Activated CD4-positive, alpha-beta memory T cell treated with anti-CD3 and anti-CD28 coated beads, Interleukin-2, amount 10 ng/mL, durations not matched to agents 7 days and 5 days (primary cell): ENCODE measurements at places on chromosomes 2 and 18.

- H3K27me3 ChIP-seq: peaks cover 21% of the 10 kb centered on the region
- no peak overlapping the region for H3K27ac ChIP-seq
Observed at GRCh38 chr2:201904538-201905420, 98.4 kb downstream of the CDK15 start.

GRCh38 chr2:108139521-108139920, 100.2 kb upstream of the SULT1C3 start:
- no peaks in the 10 kb centered on the region for H3K4me1 ChIP-seq
- no peak overlapping the region for H3K4me3 ChIP-seq
- DNase-seq: no peak
- H3K27ac ChIP-seq: no peak overlapping the region

DNA sequence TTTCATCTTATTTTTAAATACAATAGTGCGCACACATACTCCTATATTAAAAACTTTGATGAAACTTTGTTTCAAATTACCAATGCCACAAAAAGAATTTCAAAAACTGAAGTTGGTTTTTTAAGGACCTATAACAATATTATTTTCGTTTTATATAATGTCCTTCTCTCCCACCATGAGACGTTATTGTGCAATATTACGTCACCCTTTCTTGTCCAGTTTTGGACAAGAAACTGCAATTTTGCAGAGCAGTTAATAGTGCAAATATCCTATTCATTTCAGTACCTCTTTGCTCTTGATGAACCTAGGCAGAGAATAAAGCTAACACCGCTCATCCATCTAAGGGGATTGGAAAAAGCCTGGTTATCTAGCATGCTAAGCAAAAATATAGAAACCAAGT, 9.7 kb upstream of the ZNF516 start:
- no peak overlapping the region for H3K27ac ChIP-seq
- no peaks in the 10 kb centered on the region for H3K4me1 ChIP-seq
- H3K36me3 ChIP-seq: no peaks in the 10 kb centered on the region

- no peak for DNase-seq
- H3K27ac ChIP-seq: peak overlapping the region; percentile 60
- no peaks in the 10 kb centered on the region for H3K27me3 ChIP-seq
- peaks cover 66% of the 10 kb centered on the region for H3K4me1 ChIP-seq
- H3K36me3 ChIP-seq: peaks cover 69% of the 10 kb centered on the region
Observed at GRCh38 chr2:230343747-230344146, 16.8 kb downstream of the SP140L start.

GRCh38 chr2:106115250-106115649, 78.9 kb downstream of the UXS1 start:
- H3K27me3 ChIP-seq: no peaks in the 10 kb centered on the region
- H3K36me3 ChIP-seq: peaks cover 41% of the 10 kb centered on the region
- no peak overlapping the region for H3K4me3 ChIP-seq
- DNase-seq: no peak

DNA sequence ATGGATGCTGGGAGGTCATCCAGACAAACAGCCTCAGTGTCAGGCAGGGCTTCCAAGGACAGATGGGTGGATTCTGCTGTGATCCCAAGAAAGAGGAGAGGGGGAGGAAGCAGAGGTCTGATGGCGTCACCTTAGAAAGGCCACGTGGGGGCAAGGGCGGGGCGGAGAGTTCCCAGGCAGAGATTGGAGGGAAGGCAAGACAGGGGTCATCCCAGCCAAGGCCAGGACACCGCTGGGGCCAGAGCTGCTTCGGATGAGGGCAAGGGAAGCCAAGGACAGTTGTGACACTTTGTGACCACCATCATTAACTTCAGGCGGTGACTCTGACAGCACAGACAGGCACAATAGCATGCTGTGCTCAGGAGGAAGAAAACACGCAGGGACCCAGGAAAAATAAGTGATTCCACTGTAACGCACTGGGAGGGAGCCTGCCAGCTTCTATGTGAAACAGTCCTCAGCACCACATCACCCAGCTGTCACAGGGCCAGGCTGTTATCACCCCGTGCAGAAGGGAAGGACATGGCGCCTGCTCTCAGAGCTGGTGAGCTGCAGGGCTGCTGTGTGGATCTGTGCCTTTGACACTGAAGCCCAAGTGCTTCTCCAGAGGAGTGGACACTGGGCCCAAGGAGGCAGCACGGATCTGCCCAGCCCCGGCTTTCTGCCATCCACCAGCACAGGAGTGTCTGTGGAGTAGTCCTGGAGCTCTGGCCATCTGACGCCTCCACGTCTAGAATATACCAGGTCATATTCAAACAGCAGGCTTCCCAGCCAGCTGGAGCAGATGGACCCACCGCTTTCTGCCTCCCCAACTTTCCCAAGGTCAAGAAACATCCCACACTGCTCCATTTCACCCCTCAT, 204.1 kb downstream of the NDUFA10 start:
- H3K4me1 ChIP-seq: peaks cover 9% of the 10 kb centered on the region
- DNase-seq: peak; percentile 8
- peaks cover 3% of the 10 kb centered on the region for H3K27me3 ChIP-seq

- peaks cover 4% of the 10 kb centered on the region for H3K36me3 ChIP-seq
- DNase-seq: no peak
- peaks cover 31% of the 10 kb centered on the region for H3K27me3 ChIP-seq
- H3K4me3 ChIP-seq: no peak overlapping the region
Observed at GRCh38 chr2:20403774-20404312, 43.0 kb upstream of the RHOB start.

DNA sequence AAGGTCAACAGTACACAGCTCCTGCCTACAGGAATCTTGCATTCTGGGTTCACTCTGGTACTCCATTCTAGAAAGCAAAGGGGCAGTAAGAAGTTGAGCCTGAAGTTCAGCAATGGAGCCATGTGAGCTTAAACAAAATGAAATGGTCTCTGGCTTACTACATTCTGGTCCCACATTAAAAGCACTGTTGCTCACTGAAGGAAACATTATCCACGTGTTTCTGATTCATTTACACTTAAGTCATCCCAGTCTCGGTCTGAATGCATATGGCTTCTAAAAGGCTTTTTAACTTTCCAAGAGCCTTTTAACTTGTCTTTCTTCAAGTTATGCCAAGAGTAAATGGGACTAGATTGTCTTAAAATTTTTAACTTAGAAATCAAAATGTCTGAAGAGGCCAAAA, 177.8 kb downstream of the LNPK start:
- no peak overlapping the region for H3K4me3 ChIP-seq
- peaks cover 13% of the 10 kb centered on the region for H3K27me3 ChIP-seq
- H3K4me1 ChIP-seq: no peaks in the 10 kb centered on the region
- no peak for DNase-seq
- H3K36me3 ChIP-seq: no peaks in the 10 kb centered on the region
- no peak overlapping the region for H3K27ac ChIP-seq

DNA sequence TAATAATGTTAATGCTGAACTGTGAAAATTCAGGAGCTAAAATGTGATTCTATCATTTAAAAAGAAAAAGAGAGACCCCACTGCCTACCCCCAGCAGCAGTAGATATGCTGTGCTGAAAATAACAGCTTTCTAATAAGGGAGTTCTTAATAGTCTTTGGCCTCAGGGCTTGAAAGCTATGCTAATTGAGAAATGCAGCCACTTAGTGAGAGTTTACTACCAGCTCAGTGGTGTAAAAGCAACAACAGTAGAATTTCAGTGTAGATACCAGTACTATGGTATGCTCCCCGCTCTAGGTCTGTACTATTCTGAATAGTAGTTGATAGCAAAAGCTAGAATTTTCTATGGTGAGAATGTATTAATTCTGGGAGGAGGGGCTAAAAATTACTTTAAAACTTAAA, 303.1 kb upstream of the VWC2L start:
- H3K27me3 ChIP-seq: no peaks in the 10 kb centered on the region
- no peaks in the 10 kb centered on the region for H3K36me3 ChIP-seq
- no peak overlapping the region for H3K4me3 ChIP-seq
- DNase-seq: no peak
- no peak overlapping the region for H3K27ac ChIP-seq

- DNase-seq: no peak
- H3K27me3 ChIP-seq: no peaks in the 10 kb centered on the region
- H3K36me3 ChIP-seq: no peaks in the 10 kb centered on the region
- no peak overlapping the region for H3K4me3 ChIP-seq
- H3K27ac ChIP-seq: no peak overlapping the region
Observed at GRCh38 chr18:73340135-73340977, 472.6 kb upstream of the NETO1 start.

GRCh38 chr2:178397002-178397605, 53.9 kb downstream of the PRKRA start:
- no peak for DNase-seq
- H3K4me1 ChIP-seq: peaks cover 10% of the 10 kb centered on the region
- no peaks in the 10 kb centered on the region for H3K36me3 ChIP-seq
- H3K27me3 ChIP-seq: peaks cover 12% of the 10 kb centered on the region
- H3K4me3 ChIP-seq: no peak overlapping the region

DNA sequence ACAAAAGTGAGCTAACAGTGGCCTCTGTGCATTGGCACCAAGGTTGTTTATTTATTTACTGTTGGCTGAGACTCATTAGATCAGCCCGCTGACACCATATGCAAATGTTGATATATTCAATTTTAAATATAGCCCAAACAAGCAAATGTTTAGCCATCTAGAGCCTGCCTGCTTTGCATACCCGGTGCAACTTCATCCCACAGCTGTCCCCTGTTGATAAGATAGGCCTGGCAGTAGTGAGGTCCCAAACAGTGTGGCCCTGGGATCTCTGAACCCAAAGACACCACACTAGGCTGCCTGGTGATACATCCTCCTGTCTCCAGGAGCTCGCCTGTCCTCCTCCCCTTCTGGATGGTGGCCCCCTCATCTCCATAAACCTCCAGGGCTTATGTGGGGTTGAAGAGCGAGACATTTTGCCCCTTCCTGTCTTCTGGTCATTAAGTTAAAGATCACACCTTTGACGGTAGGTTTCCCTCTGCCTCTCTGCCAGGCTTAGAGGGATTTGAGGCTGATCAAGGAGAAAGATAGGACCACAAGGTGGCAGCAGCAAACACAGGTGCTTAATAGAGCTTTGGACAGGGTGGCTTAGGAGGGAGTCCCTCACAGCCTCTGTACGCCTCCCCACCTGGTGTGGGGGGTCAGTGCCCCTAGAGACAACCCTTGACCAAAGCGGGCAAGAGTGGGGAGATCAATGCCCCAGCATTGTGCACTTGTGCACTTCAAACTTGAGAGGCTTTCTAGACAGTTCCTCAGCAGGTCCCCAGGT, 23.7 kb upstream of the MYO5B start:
- H3K27ac ChIP-seq: no peak overlapping the region
- peaks cover 39% of the 10 kb centered on the region for H3K27me3 ChIP-seq
- no peaks in the 10 kb centered on the region for H3K4me1 ChIP-seq

- peaks cover 2% of the 10 kb centered on the region for H3K4me1 ChIP-seq
- no peak overlapping the region for H3K4me3 ChIP-seq
- no peak overlapping the region for H3K27ac ChIP-seq
Observed at GRCh38 chr2:182907081-182907830, 40.8 kb upstream of the FRZB start.

DNA sequence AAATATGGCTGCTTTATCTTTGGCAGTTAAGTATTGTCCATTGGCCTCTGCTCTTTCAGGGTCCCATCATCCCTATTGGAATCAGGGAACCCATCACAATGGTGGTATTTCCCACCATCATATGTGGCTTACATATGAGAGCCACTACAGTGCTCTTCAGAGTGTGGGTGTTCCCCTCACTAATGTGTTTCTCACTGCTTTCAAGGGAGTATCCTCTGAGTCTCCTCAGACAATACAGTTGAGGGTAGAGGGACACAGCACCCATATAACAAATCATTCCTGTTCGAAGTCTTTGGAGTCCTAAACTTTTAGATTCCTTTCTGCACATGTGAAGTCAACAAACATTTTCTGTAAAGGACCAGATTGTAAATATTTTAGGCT, 48.8 kb upstream of the DNAJC10 start:
- H3K27ac ChIP-seq: no peak overlapping the region
- H3K4me3 ChIP-seq: no peak overlapping the region
- no peaks in the 10 kb centered on the region for H3K36me3 ChIP-seq
- H3K4me1 ChIP-seq: no peaks in the 10 kb centered on the region
- H3K27me3 ChIP-seq: peaks cover 7% of the 10 kb centered on the region
- DNase-seq: no peak

DNA sequence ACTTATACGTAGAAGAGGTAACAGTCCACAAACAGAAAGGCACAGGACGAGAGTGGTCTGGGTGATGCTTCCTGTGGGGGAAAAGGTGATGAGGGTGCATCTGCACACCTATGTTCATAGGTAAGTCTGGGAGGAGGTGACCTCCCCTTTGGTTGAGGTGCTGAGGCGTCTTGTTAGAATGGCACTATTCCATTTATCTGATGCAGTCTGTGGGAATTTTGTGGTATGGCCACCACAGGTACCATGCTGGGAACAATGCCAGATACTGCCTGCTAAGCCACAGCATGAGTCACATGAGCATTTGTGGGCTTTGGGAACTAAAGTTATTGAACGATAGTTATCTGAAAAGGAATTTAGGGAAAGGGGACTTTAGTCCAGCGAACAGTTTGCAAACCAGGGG, 27.9 kb downstream of the IL37 start:
- H3K27me3 ChIP-seq: peaks cover 9% of the 10 kb centered on the region
- H3K4me3 ChIP-seq: no peak overlapping the region
- no peaks in the 10 kb centered on the region for H3K36me3 ChIP-seq
- DNase-seq: no peak
- no peak overlapping the region for H3K27ac ChIP-seq

GRCh38 chr18:56235481-56236013, 402.8 kb downstream of the TXNL1 start:
- H3K36me3 ChIP-seq: no peaks in the 10 kb centered on the region
- no peaks in the 10 kb centered on the region for H3K27me3 ChIP-seq
- no peak for DNase-seq

DNA sequence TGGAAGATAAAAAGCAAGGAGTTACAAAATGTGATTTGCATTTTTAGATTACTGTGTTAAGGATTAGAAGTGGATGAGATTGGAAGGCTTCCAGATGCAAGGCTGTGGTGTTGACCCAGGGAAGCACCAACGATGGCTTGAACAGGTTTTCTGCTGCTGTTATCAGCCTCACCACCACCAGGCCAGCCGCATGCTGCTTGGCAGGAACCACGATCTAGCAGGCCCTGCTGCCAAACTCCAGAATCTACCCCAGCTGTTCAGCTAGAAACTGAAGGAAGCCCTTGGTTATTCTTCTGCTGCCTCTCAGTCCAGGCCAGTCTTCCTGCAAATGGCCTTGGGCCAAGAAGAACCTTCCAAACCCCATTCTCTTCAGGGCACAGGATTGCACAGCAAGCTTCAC, 133.9 kb downstream of the MTCL1 start:
- no peak overlapping the region for H3K4me3 ChIP-seq
- peaks cover 4% of the 10 kb centered on the region for H3K27me3 ChIP-seq
- H3K27ac ChIP-seq: no peak overlapping the region
- DNase-seq: no peak
- H3K36me3 ChIP-seq: no peaks in the 10 kb centered on the region

GRCh38 chr2:235502336-235502735, 8.5 kb downstream of the AGAP1 start:
- H3K27me3 ChIP-seq: peaks cover 40% of the 10 kb centered on the region
- H3K36me3 ChIP-seq: no peaks in the 10 kb centered on the region
- peaks cover 18% of the 10 kb centered on the region for H3K4me1 ChIP-seq
- DNase-seq: no peak
- no peak overlapping the region for H3K4me3 ChIP-seq

DNA sequence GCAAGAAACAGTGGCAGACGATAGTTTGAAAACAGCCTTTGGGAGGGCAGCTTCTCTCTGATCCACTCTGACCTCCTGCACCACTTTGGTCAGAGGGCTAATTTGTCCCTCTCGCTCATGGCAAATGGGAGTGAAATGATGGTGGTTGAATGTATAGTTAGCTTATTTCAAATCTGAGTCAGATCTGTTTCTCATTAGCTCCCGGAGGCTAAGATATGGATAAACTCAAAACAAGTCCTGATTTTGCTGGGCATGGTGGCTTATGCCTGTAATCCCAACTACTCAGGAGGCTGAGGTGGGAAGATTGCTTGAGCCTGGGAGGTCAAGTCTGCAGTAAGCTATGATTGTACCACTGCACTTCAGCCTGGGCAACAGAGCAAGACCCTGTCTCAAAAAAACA, 145.0 kb downstream of the ALK start:
- no peak for DNase-seq
- no peak overlapping the region for H3K4me3 ChIP-seq
- no peaks in the 10 kb centered on the region for H3K36me3 ChIP-seq
- H3K27me3 ChIP-seq: peaks cover 7% of the 10 kb centered on the region
- no peak overlapping the region for H3K27ac ChIP-seq
